ENCODE measurements at places on chromosomes 5 and 9.

GRCh38 chr5:80189201-80189600 lies 66.6 kb downstream of the SERINC5 start:
- DNase-seq: no peak

GRCh38 chr9:98838155-98838867 lies 30.8 kb downstream of the GALNT12 start:
- no peak for DNase-seq

DNA sequence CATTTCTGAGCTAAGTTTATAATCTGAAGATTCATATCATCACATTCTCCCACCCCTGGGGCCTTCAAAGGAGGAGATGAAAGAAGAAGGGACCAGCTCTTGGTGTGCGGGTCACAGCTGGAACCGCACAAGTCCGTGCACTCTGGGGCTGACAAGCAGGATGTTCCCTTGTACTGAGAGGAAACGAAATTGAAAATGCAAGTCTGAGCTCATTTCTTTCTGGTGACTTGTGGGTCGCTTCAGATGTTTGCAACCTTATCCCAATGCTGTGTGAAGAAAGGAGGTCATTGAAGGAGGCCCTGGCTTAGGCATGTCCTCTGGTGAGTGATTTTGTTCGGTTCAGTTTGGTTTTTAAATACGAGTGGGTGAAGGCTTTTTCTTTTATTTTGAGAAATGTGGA lies 59.6 kb downstream of the C9orf152 start:
- DNase-seq: no peak

GRCh38 chr5:109907731-109908130 lies 218.0 kb downstream of the MAN2A1 start:
- DNase-seq: no peak

- no peak for DNase-seq
These were observed 129.6 kb upstream of the HMHB1 start for GRCh38 chr5:143682246-143682905.

- no peak for DNase-seq
These were observed 59.6 kb downstream of the RPS23 start for GRCh38 chr5:82218374-82219156.

GRCh38 chr9:19030899-19031298 lies 2.1 kb downstream of the SAXO1 start:
- no peak for DNase-seq

DNA sequence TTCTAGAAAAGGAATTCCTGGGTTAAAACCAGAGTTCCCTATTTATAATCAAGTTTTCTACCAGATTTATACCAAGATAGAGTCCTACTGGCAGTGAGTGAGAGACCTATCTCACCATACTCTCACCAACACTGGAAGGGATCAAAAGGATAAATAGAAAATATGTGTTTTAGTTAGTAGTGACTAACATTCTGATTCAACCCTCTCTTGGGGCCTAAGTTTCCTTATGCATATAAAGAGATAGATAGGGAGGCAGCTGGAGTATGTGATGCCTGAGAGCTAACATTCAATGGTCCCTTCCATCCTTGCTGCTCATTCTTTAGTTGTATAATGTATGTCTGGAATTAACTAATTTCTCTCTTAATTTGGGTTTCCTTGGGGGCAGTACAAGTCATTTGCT lies 32.0 kb downstream of the CKMT2 start:
- no peak for DNase-seq

DNA sequence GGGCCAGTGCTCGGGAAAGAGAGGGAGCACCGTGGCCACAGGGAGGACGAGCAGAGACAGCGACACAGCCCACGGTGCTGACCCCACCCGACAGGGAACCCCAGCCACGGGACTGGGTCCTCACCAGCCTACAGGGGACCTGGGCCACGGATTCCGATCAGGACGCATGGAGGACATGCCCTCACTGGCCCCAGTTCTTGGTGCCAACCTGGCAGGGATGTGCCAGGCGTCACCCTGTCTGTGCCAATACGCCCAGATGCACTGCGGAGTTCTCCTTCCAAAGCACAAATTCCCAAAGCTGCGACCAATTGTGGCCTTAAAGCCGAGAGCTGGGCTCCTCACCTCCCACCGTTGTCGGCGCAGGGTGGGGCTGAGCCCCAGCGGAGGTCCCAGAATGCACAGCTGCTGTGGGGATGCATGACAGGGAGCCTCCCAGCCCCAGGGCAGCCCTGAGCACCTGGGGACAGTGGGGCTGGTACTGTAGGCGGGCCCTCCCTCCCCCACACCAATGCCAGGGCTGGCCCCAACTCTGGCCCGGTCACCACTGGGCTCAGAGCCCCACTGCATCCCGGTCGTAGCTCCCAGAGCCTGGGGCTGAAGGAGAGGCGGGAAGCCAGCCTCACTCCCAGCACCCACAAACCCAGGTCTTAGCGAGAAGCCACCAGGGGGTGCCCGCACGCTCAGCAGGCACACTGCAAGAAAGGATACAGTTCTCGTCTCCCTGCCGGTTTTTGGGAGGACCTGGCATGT lies 44.2 kb downstream of the NKD2 start:
- DNase-seq: no peak

DNA sequence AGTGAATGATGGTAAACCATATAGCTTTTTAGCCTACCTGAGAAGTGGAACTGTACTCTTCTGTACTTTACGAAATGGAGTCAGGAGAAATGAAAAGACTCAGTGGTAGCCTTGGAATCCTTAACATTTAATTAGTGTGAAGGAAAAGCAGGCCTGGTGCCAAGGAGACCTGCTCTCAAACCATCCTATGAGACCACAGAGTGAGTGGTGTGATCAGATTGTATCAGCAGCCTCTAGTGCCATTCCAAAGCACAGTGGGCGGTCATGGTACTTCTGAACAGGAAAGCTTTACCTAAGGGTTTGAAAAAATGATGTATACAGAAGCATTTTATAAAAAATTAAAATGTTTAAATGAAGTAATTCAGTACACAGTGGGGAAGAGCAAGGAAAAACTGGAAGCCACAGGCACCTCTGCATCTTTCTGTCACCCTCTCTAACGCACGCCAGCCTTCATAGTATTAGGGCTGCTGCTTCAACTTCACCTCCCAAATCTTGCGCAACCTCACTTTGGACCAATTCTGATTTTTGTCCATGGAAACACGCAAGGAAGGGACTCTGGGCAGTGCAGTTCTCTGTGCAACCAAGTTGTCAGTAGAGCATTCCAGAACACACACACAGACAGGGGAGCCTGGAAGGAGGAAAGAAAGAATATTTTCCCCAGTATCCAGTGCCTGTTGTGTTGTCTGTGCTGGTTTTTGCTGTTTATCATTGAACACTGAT lies 203.7 kb downstream of the SH3GL2 start:
- no peak for DNase-seq

DNA sequence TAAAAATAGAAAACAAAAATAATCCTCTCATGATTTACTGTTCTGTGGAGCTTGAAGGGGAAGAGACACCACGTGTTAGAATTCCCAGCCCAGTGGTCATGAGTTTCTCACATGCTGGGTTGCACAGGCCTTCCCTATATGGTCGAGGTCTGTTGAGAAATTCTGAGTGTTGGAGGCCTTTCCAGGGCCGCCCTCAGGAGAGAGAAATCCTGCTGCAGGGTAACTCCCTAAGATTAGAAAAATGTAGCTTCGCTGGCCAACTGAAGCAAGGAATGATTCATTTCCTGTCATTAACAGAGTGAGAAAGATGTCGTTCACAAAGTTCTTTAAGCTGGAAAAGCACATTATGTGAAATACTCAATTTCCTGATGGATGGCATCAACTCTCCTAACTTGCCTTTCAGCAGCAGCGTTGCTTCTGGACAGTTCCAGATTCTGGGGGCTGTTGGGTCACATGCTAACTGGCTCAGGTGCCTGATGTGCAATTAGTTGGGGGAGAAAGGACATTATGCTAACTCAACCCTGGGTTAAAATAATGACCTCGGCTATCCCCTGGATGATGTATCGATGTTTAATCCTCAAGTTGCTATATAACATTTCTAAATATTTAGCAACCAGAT lies 104.8 kb upstream of the CD180 start:
- DNase-seq: no peak

GRCh38 chr9:28134446-28134976 lies 561.2 kb upstream of the C9orf72 start:
- no peak for DNase-seq

GRCh38 chr9:20244271-20244670 lies 378.0 kb downstream of the MLLT3 start:
- no peak for DNase-seq

GRCh38 chr5:145987856-145988255 lies 51.5 kb downstream of the SH3RF2 start:
- DNase-seq: no peak

GRCh38 chr5:75053304-75054133 lies 1.2 kb upstream of the GCNT4 start:
- no peak for DNase-seq

DNA sequence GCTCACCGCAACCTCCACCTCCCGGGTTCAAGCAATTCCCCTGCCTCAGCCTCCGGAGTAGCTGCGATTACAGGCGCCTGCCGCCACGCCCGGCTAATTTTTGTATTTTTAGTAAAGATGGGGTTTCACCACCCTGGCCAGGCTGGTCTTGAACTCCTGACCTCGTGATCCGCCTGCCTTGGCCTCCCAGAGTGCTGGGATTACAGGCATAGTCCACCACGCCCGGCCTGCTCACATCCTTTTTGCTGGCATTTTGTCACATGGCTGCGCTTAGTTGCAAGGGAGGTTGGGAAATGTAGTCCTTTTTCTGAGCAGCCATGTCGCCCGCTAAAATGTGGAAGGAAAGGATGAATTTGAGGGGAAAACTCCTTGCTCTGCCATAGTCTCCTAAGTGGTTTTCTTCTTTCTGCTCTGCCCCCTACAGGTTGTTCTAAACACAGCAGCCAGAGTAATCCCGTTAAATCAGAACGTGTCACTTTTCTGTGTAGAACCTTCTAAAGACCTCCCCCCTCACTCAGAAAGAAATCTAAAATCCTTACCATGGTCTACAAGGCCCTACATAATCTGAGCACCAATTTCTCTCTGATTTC lies 57.8 kb upstream of the HSPA9 start:
- DNase-seq: no peak

DNA sequence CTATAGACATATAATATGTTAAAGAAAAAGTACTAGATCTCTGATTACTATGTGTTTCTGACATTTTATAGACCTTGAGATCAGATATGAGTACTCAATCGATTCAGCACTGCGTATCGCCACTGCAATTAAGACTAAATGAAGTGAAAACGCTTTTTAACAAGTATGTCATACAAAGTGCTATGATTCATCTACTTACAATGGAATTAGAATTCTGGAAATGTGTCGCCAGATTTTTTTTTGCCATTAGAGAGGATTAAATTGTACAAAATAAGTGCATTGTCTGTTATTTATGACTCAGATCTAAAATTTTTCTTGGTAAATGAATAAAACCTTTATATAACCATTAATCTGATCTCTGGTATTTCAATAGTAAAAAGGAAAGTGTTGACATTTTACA lies 20.0 kb upstream of the AGGF1 start:
- no peak for DNase-seq

GRCh38 chr5:31412324-31412723 lies 119.6 kb downstream of the DROSHA start:
- no peak for DNase-seq

- DNase-seq: no peak
These were observed 722.9 kb upstream of the RGMB start for GRCh38 chr5:98050583-98050982.

DNA sequence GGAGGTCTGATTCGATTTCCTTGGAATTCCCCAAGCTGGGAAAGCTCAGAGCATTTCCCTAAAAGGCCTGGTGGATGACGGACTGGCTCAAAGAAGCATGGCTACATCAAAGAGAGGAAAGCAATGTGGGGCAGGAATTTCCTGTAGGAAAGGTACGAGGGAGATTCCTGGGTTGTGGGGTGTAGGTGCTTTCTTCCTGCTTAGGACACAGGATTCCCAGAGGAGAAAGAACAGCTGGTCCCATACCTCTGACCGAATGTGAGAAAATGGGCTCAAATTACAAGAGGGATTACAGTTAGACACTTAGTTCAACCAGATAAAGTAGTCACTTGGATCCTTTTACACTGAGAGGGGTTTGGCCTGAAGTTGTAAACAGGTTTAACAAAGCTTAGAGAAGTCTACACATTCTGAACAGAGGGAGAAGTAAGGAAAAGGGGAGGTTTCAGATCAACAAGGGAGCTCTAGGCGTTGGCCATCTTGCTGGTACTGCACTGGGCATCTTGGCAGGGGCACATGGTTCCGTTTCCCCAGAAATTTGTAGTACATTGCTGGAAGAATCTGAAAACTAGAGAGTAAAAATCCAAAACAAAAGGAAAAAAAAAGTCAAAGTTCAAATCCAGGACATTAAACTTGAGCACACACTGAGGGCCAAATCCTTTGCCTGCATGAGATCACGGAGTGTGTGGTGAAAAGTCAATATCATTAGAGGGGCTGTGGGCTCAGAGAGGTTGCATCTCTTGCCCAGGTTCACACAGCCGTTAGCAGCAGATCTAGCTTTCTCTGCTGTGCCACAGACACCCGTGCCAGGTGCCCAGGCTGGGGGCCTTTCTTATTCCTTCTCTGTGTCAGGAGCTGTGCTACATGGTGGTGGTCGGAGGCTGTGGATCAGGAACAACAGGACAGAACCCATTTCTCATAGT lies 171.3 kb downstream of the RGS3 start:
- no peak for DNase-seq

DNA sequence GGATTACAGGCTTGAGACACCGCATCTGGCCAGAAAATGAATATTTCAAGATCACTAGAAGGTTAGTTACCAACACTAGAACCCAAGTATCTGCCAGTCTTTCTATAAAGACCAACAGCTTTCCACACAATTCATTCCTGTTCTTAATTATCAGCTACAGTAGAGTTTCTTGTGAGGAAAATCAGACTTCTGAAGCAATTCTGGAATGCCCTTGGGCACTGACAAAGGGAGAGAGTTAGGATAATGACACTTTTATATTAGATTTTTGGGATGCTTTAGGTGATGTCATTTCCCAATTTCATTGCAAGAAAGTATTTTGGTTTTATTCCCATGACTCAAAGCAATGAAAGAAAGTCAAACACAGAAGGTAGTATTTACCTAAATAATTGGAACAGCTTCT lies 497.0 kb upstream of the TUSC1 start:
- DNase-seq: no peak

DNA sequence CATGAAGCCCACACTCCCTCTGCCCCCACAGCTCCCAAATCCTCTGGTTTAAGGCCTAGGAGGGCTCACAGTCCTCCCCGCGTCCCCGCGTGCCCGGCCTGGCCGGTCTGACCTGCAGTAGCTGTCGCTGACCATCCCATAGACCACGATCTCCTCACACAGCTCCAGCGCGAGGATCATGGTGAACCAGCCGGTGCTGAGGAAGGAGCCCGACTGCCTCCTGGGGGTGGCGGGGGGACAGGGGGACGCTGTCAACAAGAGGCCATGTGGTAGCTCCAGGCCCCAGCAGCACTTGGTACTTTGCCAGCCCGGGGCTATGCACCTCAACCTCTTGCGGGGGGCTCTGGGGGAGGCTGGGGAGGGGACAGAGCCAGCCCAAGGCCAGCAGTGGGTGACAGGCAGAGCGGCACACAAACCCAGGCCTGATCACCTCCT lies 7.0 kb downstream of the ST6GALNAC4 start:
- DNase-seq: no peak

- no peak for DNase-seq
These were observed 165.4 kb upstream of the LHFPL2 start for GRCh38 chr5:78813906-78814530.

- no peak for DNase-seq
These were observed 231.8 kb downstream of the PIK3R1 start for GRCh38 chr5:68447136-68447929.
